T follicular helper cell (primary cell): ENCODE measurements at places on chromosomes 2 and 18.

DNA sequence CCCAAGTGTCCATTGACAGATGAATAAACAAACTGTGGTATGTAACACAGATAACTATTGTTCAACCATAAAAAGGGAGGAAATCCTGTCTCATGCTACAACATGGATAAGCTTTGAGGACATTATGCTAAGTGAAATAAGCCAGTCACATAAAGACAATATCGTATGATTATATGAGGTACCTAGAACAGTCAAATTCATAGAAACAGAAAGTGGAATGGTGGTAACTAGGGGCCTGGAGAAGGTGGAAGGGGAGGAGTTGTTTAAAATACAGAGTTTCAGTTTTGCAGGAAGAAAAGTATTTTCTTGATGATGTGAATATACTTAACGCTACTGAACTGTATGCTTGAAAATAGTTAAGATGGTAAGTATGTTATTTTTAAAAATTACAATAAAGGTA, 304.6 kb upstream of the CXCR4 start:
- DNase-seq = no peak

DNA sequence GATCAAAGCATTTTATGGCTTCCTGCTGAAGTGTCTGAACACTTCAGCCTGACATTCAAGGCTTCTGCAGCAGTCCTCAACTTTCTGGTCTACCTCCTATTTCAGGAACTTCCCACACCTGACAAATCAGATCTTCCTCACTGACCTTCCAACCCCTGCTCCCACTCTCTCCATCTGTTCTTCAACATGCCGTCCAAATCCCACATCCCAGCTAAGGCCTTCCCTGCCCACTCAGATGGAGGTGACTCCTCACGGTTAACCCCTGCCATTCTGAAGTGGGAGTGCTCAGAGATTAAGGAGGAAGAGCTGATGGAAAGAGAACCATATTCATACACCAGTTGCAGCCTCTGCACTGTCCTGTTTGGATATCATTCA, 104.8 kb downstream of the POLR1A start:
- no peak for DNase-seq

DNA sequence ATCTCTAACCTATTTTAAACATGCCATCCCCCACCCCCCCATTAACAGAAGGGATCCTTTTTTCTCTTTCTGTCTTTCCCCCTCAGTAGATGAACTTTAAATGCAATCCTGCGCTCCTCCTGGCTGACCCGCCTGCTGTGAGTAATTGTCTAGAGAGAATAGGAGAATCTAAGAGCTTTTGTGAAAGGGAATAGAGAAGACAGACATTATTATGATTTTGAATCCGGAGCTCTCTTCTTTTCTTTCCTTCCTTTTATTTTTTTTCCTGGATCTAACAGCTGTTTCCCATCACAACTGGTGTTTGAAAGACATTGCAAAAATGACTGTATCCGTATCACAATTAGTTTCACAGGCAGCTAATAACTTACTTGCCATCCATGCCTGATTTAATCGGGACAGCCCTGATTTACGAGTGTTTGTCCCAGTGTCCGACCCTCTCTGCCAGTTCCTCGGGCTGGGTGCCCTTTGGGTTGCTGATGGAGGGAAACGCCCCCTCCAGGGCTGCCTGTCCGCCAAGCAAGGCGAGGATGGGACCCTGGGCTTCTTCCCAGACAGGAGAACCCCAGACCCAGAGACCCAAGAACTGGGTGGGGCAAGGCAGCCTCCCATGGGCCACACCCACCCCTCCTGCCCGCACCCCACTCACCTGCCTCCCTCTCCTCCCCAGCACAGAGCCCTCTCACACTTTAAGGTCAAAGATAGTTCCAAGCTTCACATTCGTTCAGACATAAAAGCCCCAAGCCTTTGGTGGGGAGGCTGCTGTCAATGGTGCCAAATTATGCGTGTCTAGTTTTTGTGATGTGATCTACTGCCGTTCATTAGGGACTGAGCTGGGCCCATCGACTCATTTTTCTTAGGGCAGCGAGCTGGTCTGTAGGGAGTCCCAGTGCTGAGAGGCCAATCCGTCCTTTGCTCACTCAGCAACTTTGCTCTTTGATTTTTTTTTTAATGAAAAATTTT, 231.7 kb downstream of the ZNF516 start:
- DNase-seq = no peak

- DNase-seq = no peak
Measured at GRCh38 chr18:74582642-74583041, 15.0 kb upstream of the ZNF407 start.

- no peak for DNase-seq
Measured at GRCh38 chr2:46339200-46339599, 42.0 kb downstream of the EPAS1 start.

DNA sequence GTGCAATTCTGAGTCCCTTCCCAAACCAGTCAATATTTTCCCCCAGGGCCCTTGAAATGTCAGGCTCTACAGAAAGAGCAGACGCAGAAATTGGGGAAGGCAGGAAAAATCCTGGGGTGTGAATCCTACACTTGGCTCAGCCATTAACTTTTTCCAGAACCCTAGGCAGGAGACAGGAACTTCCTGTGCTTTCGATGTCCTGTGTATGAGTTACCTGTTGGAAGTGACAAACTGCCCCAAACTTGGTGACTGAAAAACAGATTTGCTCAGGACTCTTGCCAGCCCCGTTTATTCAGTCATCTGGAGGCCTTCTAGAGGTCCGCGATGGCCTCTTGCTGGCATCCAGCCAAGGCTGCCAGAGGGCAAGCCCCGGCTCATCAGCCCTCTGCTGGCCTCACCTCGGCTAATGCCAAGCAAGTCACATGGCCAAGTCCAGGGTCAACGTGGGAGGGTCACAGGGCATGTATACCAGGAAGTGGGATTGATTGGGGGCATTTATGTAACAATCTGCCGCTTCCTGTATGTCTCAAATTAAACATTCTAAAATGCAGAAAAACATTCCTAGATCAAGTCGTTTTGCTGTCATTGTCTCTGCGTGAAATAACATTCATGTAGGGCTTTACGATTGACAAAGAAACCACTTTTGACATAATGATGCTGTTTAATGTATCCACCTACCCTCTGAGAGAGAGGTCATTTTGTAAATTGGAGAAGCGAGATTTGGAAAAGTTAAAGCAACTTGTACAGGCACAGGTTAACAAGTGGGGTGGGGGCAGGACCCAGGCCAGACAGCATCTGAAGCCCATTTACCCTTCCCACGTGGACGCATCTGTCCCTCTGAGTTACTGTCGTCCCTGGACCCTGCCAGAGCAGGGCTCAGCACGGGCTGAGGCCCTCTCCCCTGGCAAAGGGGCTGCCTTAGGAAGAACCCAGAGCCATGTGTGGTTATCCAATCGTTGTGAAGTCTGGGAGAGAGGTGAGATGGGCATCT, 179.4 kb downstream of the INHBB start:
- no peak for DNase-seq
